ENCODE measurements at places on chromosomes 16 and 17. TPM values are rescaled to one million over a fixed set of nuclear protein-coding genes. Genes with fewer than 3 reads are reported as not detected.

GRCh38 chr17:41505809-41506767, 676 bp upstream of the KRT13 start:
- no peak for DNase-seq

DNA sequence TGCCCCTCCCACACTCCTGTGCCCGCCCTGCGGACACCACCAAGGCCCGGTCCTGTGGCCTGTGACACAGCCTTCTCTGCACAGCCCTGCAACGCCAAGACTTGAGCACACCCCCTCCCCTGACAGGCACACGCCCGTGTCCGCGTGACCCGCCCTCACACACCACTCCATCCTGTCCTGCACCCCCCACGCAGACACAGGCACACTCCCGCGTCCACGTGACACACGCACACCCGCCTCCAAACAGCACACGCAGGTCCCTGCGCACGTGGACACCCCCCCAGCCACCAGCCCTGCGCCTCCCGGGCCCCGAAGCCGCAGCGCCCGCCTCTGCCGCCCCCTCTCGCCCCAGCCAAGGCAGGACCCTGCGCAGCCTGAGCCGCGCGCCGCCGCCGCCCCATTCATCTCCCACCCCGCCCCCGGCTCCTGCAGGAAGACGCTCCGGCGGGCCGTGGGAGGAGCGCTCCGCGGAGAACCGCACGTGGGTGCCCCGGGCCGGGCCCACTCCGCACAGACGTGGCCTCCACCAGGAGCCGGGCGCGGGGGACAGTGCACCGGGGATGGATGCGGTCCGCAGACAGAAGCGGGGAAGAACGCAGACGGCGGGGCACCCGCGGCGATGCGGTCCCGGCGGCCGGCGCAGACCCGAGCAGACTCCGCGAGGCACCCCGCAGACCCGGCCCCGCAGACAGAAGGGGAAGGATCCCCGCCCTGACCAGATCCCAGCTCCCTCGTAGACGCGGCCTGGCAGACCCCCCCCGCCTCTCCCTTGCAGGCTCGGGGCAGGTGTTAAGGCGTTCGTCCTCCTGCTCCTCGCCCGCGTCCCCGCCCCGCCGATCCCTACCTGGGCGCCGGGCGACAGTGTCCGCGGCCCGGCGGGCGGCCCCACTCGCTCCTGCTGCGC, 506 bp downstream of the CAMKK1 start:
- DNase-seq = no peak

Gene MMP28
- total RNA-seq = 13.2 TPM

DNA sequence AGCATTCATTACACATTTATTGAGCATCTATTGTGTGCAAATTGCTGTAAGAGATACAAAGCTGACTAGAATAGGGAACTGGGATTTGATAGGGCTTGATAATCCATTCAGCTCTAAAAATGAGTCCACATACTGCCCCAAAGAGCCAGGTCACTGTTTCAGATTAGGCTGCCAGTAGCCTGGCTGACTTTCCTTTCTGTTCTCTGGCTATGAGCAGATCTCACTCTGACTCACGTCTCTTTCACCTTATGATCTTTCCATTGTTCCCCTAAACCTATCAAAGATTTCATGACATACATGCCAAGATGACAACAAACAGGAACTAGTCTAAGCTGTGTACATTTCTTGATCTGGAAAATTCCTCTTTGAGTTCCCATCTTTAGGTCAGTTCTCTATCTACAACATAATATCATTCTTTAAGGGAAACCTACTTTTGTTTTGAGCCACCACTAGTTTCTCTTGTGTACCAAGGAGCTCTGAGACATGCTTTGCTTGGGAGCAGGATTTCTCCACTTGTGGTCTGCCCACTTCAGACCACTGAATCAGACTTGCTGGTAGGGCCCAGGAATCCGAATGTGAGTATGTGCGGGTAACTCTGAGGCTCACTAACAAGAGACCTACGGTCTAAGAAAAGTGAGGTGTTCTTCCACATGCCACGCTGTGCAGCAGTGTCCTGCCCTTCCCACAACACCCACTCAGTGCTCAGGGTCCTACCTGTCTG, 40.9 kb upstream of the ICAM2 start:
- no peak for DNase-seq
